ENCODE measurements at places on chromosomes 1 and 21.

GRCh38 chr1:212583643-212584042 lies 24.9 kb upstream of the ATF3 start:
- DNase-seq: no peak

- DNase-seq: no peak
Observed at GRCh38 chr1:30103708-30104411, 619.5 kb downstream of the MATN1 start.

DNA sequence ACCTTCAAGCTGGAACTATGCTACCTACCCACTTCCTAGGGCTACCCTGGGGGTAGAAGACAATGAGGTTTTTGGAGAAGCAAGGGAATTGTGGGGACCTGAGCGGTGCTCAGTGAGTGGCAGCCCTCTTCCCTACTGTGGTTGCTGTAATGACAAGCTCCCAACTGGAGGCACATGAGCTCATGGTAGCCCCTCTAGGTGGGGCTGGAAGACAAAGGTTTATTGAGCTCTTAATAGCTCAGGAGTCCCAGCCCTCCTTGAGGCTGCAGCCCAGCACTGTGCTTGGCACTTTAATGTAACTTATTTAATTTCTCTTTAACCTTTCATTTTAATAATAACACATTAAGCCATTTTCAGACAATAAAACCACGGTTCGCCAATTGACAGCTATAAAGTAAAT lies 528.9 kb downstream of the OMA1 start:
- DNase-seq: no peak

DNA sequence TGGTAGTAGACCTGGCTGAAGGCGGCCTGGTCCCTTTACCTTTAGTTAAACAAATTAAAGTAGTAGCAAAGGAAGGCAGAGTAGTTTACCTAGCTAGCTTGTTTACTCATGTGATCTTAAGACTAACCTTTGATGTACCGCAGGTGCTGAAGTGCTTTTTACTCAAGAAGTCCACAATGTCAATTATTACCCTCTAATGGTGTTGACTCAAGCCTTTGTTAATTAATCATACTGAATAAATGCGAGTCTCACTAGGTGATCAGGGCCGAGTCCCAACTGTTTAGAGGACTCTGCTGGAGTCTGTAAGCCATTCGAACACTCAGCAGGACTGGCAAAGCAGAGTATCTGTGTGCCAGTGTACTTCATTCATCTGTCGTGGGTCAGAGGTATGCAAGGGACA lies 381.1 kb upstream of the NCAM2 start:
- DNase-seq: no peak

DNA sequence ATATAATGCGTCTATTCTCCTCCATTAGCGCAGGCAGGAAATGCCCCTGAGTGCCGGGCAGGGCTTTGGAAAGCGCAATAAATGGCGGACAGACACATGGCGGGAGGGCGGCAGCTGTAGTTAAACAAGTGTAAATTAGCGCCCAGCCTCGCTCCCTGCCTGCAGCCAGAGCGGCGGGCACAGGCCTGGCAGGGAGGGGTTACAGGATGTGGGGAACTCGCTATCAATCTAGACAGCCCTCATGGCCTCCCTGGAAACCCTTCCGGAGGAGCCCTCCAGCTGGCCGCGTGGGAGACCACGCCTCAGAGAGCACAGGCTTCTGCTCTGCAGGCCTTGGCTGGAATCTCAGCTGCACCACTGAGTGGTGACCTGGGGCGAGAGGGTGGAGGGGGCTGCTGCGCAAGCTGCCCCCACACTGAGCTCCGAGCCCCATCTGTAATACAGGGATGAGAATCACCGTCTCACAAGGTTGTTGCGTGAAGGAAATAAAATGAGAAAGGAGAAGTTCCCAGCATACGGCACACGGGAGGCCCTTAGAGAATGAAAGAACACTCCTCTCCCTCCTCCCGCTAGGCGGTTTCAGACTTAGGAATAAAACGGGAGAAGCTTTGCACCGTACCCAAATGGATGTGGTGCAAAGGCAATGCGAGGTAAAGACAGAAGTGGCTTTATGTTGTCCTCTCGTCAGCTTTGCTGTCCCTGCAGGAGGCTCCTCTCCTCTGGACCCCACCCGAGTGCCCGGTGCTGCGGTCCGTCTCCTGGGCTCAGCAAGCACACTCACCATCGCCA lies 167.2 kb upstream of the POU3F1 start:
- DNase-seq: no peak

DNA sequence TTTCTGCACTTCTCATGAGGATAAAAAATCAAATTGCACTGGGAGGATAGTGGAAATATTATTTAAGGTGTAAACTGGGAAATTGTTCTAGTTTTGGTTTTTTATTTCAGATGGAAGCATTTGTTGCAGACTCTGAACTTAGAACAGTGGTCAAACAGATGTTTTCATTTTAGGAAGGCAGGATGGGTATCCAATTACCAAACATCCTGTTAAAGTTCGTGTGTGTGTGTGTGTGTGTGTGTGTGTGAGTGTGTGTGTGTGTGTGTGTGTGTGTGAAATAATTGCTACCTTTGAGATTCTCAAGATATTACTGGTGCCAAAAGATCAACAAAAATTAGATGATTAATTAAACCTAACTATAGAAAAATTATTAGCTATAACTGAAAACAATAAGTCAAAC lies 24.3 kb upstream of the DUSP10 start:
- DNase-seq: no peak

- DNase-seq: no peak
Observed at GRCh38 chr1:21518774-21519455, 9.7 kb downstream of the ALPL start.

- no peak for DNase-seq
Observed at GRCh38 chr1:226610671-226611070, 62.1 kb downstream of the STUM start.

DNA sequence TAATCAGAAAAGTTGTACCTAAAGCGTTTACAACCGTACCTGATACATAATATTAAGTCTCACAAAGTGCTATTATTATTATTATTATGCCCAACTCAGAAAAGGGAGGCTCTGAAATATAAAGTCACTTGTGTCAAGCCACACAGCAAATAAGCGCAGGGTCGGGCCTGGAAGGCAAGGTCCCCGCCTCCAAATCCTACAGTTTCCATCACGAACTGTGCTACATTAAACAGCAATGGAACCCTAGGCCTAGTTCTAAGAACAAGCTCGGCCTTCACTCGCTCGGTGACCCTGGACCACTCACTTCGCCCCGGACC lies 549 bp downstream of the PARS2 start:
- DNase-seq: no peak

- no peak for DNase-seq
Observed at GRCh38 chr1:180188091-180188506, 33.4 kb downstream of the QSOX1 start.

- no peak for DNase-seq
Observed at GRCh38 chr21:46149205-46149901, 6.0 kb downstream of the FTCD start.

DNA sequence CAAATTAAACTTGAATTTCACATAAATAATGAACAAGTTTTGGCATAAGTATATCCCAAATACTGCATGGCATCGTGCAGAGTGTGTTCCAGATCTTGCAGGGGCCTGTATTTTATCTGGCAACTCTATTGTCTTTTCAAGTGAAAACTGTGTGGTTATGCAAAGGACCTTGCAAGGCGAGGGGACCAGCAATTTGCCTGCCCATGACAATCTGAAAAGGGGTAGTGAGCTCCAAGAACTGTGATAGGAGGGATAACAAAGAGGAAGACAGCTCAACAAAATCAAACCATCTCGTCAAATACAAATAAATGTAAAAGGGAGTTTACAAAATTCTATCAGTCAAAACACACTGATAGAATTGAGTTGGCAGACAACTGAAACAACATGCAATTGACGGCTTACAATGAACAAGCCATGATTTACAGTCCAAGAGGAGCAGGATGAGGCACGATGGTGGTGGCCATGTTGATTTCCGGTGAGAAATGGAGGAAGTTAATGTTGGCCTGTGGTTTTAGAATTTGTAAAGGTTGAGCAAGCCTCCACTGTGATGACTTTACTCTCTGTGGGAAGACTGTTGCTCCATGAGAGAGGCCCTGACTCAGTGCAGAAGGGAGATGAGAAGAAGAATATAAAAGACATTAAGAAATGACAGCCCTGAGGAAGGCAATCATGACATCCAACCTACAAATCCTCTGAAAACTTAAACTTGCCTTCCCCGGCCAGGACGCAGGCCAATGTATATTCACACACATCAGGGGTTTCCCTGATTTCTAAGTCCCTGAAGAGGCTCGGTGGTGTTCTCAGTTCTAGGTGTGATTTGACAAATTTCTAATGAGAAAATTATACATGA lies 132.2 kb downstream of the ADSS2 start:
- no peak for DNase-seq

- DNase-seq: no peak
Observed at GRCh38 chr1:116817582-116818064, 63.4 kb downstream of the CD2 start.

DNA sequence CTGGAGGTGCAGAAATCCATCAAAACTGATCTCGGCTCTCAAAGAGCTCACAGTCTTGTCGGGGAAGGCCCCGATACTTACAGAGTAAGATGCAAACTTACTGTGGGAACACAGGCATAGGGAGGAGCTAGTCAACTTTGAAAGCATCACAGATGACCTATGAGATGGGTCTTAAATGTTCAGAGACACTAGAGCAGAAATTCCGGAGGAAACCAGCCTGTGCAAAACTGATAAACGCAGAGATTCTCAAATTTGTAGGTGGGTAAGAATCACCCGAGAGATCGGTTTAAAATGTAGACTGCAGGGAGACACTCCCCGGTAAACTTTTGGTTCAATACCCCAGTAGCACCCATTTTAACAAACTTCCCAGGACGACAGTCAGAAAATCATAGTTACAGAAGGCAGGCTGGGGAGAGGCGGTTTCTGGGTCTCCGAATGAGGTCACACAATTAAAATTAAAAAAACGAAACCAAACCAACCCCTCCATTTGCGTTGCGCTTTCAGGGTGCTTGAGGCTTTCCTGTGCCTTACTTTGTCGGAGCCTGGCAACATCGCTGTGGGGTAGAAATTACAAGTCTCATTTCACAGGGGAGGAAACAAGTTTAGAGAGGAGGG lies 755 bp upstream of the THRAP3 start:
- no peak for DNase-seq

DNA sequence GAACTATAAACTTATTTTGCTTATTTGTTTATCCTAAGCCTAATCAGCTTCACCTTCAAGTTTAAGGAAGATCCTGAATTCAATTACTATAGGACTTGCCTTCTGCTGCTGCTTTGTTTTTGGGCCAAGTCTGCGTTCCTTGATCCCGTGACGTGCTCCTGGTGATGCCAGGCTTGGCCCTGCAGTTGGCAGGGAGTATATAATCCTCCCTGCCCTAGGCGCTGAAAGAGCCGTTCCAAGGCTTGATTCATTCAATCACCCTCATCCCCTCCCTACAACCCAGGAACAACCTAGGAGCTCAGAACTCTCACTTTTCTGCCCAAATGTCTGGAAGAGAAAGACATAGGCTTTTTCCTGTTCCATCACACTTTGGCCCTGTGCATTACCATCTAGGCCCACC lies 12.4 kb upstream of the LRRN2 start:
- DNase-seq: no peak

GRCh38 chr1:154765970-154766369 lies 104.1 kb downstream of the KCNN3 start:
- no peak for DNase-seq

DNA sequence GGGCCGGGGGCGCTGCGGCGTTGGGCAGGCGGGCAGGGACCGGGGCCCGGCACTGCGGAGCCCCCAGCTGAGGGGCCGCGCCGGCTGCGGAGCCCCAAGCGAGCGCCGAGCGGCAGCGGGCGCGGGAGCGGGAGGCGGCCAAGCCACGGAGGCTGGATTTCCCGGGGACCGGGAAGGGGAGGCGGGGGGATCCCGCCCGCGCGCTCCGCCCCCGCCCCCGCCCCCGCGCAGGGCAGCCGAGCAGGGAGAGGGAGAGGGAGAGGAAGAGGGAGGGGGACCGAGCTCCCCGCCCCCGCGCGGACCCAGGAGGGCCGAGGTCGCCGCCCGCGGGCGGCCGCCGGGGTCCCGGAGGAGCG lies at the start of gene DLGAP3:
Gene DLGAP3 (minus strand): TSS at position 154 of the 356 bp plus-strand sequence. CDS start 24,267 bp downstream, outside the sequence.
- no peak for DNase-seq

- no peak for DNase-seq
Observed at GRCh38 chr21:36816561-36817130, 117.7 kb downstream of the SIM2 start.

- DNase-seq: no peak
Observed at GRCh38 chr1:195576641-195577040, 1031.6 kb downstream of the KCNT2 start.

DNA sequence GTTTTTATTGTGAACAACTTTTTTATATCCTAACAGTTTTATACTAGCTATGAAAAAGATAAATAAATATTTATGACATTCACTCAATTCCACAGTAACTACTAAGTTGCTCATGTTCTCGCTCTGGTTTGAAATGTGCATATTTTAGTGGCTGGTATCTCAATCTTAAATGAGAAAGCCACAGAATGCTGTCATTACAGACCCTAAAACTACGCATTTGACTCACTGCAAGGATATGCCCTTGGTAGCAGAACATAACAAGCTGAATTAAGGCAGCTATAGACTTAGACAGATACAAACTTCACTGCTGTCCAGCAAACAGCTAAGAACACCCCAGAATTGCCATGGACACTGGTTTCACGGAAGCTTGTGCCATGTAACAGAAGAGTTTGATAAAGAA lies 19.0 kb downstream of the DAB1 start:
- DNase-seq: no peak

DNA sequence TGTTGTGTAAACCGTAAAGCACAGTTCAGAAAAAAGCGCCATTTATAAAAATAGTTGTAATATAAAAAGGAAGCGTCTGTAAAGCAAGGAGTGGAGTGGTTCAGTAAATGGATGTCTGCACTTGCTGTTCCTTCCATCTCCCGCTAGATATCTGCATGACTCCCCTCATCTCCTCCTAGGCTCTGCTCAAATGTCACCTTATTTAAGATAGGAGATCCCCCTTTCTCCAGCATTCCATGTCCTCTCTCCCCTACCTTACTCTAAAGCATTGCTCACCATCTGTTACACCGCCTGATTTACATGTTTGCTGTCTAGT lies 745 bp downstream of the MUL1 start:
- DNase-seq: no peak

DNA sequence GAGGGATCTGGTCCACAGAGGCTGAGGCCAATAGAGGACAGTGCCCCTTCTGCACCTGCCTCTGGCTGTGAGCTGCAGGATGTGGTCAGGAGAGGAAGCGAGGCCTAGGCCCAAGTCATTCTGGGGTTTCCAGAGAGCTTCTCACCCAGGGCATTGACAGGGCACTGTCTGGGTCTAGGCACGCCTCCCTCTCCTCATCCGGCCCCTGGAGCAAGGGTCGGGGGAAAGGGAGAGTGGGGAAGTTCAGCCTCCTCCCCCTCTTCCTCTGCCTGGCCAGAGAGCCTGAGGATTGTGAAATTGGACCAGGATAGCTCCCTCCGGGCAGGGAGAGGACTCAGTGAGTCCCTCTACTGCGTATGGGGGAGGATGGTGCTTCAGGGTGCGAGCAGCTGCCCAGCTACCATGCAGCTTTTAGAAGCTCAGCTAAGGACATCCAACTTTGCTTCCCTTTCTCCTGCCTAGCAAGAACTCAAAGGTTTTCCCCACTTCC lies 6.3 kb upstream of the INAVA start:
- no peak for DNase-seq

- no peak for DNase-seq
Observed at GRCh38 chr1:61170328-61171238, 88.2 kb downstream of the NFIA start.

- DNase-seq: no peak
Observed at GRCh38 chr1:50038237-50038809, 14.6 kb upstream of the AGBL4 start.
